Stimulated activated CD8-positive, alpha-beta memory T cell treated with anti-CD3 and anti-CD28 coated beads, Interleukin-7, amount 100 ng/mL, for 24 hours (primary cell): ENCODE measurements at places on chromosomes 4 and X.

- no peak for DNase-seq
These were observed 14.6 kb downstream of the HMX1 start for GRCh38 chr4:8856835-8857621.

- DNase-seq: no peak
These were observed 12.9 kb upstream of the BMPR1B start for GRCh38 chr4:94744850-94745249.

GRCh38 chr4:158428242-158428641 lies 93.4 kb upstream of the RXFP1 start:
- DNase-seq: no peak

DNA sequence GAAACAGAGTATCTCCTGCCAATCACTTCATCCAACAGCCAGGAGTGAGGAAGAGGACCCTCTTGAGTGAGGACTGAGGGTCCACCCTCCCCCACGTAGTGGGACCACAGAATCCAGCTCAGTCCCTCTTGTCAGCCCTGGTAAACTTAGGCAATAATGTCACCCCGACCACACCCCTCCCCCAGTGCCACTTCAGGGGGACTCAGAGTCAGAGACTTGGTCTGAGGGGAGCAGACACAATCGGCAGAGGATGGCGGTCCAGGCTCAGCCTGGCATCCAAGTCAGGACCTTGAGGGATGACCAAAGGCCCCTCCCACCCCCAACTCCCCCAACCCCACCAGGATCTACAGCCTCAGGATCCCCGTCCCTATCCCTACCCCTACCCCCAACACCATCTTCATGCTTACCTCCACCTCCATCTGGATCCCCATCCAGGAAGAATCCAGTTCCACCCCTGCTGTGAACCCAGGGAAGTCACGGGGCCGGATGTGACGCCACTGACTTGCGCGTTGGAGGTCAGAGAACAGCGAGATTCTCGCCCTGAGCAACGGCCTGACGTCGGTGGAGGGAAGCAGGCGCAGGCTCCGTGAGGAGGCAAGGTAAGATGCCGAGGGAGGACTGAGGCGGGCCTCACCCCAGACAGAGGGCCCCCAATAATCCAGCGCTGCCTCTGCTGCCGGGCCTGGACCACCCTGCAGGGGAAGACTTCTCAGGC lies at the start of the genes CSAG1 and MAGEA12:
CSAG1 (minus strand) TSS at position 461 of the 715 bp plus-strand sequence. CDS start 1,261 bp downstream, outside the sequence.
MAGEA12 (plus strand) TSS at position 497 of the 715 bp plus-strand sequence. CDS start 2,405 bp downstream, outside the sequence.
- no peak for DNase-seq

- no peak for DNase-seq
These were observed 21.4 kb upstream of the SMIM14 start for GRCh38 chr4:39660045-39660444.

DNA sequence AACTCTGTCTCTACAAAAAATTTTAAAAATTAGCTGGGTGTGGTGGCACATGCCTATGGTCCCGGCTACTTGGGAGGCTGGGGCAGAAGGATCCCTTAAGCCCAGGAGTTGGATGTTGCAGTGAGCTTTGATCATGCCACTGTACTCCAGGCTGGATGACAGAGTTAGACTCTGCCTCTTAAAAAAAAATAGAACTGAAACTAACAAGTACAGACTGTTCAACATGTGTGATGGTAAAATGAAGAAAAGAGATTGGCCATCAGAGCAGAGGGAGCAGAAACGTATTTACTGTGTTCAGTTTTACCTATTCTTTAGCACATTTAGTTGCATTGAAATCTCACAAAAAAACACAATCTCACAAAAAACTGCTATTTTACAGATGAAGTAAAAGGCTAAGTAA lies 77.9 kb upstream of the NAP1L5 start:
- no peak for DNase-seq

GRCh38 chrX:17377091-17377717 lies 2.2 kb downstream of the NHS start:
- no peak for DNase-seq

DNA sequence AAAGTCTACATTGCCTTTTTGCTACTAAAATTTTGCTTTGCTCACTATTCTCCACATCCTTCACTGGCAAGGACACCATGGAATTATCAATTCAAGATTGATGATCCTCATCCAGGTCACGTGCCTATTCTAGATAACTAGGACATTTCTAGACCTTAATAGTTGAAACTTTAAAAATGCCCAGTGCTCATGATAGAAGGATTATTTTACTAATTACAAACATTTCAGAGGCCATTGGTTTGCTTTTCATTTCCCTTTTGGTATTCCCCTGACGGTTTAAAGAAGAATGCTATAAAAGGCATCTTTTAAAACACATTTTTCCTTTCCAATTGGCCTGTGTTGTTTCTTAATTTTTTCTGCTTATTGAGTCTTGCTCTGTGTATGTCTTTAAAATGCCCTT lies 249.4 kb downstream of the NDST4 start:
- DNase-seq: no peak

DNA sequence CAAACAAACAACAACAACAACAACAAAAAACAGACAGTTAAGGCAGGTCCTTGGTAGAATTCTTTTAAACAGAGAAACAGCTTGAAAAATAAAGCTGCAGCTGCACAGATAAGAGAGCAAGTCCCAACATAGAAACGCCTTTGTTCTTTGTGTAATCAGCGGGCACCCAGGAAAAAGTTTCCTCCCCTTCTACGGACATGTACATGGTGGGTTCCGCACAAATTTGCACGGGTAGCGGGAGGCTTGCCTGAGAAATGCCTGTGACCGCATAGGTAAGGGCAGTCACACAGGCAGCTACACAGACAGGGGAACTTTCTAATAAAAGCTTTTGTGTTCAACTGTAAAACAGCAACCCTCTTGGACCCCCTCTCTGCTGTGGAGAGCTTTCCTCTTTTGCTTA lies 25.7 kb upstream of the CT47A1 start:
- no peak for DNase-seq

- no peak for DNase-seq
These were observed 148.0 kb upstream of the WDFY3 start for GRCh38 chr4:85114526-85114925.

DNA sequence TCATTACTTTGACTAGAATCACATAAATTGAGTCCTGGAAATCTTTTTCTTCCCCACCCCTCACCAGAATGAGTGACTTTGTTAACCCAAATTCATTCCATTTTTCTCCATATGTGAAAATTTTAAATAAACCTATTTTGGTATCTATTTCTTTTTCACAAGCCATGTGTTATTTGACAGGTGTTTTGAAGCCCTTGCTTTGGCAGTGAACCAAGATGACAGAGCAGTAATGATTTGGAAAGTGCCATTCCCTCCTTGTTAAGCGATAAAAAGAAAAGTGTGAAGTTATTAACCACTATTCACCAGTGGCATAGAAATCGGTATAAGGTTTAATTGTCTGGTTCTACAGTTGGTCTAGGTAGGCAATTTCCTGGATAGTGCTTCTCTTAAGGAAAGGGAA lies 66.1 kb downstream of the POLA1 start:
- DNase-seq: no peak

DNA sequence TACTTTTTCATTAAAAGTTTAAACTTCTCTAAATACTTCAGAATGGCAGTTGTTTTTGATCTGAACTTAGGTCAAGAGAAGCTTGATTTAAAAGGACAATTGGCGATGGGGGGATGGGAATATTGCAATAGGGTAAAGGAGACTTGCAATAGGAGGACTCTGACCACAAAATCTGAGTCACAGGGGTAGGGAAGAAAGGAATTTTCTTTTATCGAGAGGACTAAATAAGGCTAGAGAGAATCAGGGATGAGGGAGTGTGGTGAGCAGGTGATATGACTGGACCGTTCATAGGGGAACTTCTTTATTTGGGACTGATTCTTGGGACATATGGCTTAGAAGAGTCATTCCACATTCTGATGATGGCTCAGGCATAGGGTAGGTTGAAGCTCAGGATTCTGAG lies 1260.2 kb downstream of the ADGRL3 start:
- DNase-seq: no peak

DNA sequence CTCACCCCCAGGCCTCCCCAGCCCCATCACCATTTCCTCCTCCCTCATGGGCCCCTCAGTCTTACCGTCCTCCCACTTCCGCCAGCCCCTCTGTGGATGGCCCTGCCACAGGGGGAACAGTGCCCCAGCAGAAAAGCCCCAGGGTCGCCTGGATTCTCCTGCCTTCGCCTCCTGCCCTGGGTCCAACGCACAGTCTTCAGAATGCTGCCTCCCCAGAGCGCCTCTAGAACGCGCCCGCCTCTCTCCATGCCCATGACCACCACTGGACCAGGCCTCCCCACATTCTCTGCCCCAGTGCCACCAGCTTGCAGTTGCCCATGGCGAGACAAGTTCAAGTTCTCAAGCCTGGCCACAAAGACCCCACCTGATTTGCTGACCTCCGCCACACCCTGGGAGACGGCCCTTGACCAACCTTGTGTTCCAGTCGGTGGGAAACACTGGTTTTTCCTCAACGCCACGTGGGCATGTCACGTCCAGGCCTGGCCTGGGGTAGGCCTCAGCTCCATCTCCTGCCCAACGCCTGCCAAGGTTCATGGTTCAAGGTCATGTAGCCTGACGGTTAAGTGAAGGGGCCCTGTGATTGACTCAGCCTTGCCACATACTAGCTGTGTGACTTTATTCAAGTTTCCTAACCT lies 634 bp upstream of the PLXNB3 start:
- DNase-seq: no peak

DNA sequence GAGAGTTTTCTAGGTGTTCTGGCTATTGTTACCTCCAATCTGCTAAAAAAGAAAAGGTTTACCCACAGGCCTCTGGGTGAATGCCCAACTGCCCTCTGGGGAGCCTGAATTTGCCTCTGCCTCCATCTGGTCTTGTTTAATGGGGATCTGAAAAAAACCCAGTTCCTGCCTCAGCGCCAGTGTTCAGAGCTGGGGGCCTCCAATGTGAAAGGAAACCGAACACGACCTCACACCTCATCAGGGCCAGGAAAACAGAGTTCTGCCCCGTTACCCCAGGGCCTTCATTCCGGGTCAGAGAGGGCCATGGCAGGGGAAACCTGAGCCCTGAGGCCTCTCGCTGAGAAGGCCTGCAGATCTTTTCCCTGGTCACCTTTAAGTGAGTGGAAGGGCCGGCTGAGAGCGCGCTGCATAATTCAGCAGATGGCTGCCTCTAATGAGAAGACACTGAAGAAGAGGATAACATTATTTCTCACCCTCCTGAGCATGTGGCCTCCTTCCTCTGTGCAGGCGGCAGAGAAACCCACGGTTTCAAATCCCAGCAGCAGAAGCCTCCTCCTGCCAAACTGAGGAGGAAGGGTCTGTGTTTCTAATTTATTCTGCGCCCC lies 6.8 kb downstream of the SEPTIN6 start:
- no peak for DNase-seq

- no peak for DNase-seq
These were observed 937.1 kb downstream of the CCSER1 start for GRCh38 chr4:91064157-91064853.

GRCh38 chrX:109619771-109620170 lies 5.2 kb downstream of the KCNE5 start:
- DNase-seq: no peak

- no peak for DNase-seq
These were observed 14.7 kb upstream of the ANXA5 start for GRCh38 chr4:121711263-121712000.

- no peak for DNase-seq
These were observed 115.4 kb upstream of the NUDT6 start for GRCh38 chr4:123037804-123038203.

- DNase-seq: no peak
These were observed 548.1 kb downstream of the PPP4R3C start for GRCh38 chrX:26915064-26915463.

GRCh38 chrX:11265352-11265751 lies 27.9 kb upstream of the AMELX start:
- no peak for DNase-seq

DNA sequence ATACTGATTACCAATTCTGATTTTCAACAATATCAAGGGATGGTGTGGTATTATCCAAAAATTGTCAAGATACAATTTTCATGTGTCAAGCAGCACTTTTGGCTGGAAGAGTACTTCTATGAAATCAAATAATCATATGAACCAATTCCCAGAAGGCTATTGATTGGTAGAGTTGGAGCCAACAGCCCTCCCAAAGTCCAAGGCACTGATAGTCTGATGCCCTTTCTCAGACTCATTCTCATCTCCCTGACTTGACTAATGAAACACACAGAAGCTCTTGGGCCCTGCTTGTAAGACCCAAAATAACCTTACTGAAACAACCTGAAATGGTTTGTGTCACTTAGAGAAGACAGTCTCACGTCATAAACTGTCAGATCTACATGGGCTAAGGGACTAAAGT lies 48.9 kb downstream of the ATP11C start:
- DNase-seq: no peak
